Activated CD8-positive, alpha-beta memory T cell treated with anti-CD3 and anti-CD28 coated beads, Interleukin-2, amount 10 ng/mL, durations not matched to agents 7 days and 5 days (primary cell): ENCODE measurements at places on chromosomes 6 and 20. TPM values are rescaled to one million over a fixed set of nuclear protein-coding genes. Genes with fewer than 3 reads are reported as not detected.
A peak's percentile ranks its signal among the peaks of the same experiment; 100 is the strongest.

DNA sequence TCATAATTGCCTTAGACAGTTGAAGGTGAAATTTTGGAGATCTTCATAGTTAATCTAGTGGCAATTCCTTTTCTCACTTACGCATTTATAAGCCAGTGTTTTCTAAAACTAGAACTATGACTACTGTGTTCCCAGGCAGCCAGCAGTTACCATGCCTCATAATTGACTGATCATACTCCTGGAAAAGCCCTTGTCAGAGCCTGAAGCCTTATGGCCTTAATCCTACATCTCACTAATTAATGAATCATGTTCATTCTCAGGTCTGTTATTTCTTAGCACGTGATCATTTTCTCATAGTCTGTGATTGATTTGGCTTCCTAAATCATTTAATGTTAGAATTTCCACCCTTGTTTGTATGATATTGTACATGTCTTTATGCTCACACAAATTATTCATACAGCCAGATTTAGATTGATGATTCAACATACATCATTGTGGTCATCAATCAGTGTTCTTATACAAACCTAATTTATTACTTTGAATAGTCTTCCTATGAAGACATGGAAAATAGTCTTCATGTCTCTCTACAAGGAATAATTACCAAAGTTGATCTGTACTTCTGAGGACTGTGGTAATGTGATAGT lies 132.6 kb upstream of the ASCC3 start:
- H3K27me3 ChIP-seq, result no peaks in the 10 kb centered on the region
- no peaks in the 10 kb centered on the region for H3K36me3 ChIP-seq
- no peak overlapping the region for H3K4me3 ChIP-seq
- no peak for DNase-seq

Gene TBX18
- not detected for total RNA-seq

DNA sequence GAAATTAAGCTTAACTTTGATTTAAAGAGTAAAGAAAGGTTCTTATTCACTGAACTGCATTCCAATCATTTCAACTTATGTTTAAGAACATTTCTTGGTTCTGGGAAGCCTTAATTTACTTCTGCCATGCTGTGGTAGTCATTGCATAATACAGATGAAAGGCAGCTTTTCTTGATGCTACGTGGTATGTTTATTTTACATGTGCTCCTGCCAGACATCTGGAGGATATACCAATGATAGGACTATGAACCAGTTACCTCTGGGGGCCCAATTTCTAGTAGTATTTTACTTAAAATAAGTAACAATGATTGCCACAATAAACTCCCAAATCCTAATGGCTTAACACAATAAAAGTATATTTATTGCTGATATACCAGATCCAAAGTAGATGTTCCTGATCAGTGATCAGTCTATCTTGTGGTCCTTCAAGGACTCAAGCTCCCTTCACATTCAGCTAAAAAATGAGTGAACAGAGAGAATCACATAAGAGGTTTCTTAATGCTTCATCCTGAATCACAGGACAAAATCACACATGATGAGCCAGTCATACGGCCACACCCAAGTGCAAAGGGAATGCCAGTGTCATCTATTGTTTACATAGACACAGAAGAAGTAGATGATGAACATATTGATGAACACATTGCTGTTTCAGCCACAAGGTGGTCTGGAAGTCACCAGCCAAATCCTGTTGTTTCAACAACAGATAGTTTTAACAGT lies 56.5 kb upstream of the CCN2 start:
- no peak overlapping the region for H3K4me3 ChIP-seq
- no peaks in the 10 kb centered on the region for H3K27me3 ChIP-seq
- no peaks in the 10 kb centered on the region for H3K36me3 ChIP-seq
- H3K4me1 ChIP-seq, result no peaks in the 10 kb centered on the region
- H3K27ac ChIP-seq, result no peak overlapping the region
- DNase-seq, result no peak

- H3K36me3 ChIP-seq, result peaks cover 2% of the 10 kb centered on the region
- no peak overlapping the region for H3K4me3 ChIP-seq
- H3K27ac ChIP-seq, result no peak overlapping the region
- no peak for DNase-seq
These were observed 17.0 kb upstream of the SLA2 start for GRCh38 chr20:36663031-36663430.

Gene NCOA5
- total RNA-seq, result 24.5 TPM

DNA sequence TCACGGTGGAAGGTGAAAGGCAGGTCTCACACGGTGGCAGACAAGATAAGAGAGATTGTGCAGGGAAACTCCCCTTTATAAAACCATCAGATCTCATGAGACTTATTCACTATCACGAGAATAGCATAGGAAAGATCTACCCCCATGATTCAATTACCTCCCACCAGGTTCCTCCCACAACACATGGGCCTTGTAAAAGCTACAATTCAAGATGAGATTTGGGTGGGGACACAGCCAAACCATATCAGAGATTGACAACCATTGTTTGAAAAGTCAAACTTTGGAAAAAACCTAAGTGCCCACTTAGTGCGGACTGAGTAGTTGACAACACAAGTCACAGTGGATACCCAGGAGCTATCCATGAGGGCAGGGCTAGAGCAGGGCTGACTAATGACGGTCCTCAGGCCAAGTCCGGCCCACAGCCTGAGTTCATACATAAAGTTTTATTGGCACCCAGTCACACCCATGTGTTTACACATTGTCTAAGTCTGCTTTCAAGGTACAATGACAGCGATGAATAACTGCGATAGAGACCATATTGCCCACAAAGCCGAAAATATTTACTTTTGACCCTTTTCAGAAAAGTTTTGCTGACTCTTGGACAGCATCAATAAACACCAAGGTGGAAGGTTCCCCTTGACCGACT lies 33.8 kb upstream of the PMEPA1 start:
- H3K27me3 ChIP-seq, result peaks cover 20% of the 10 kb centered on the region
- no peak for DNase-seq
- H3K36me3 ChIP-seq, result no peaks in the 10 kb centered on the region
- no peak overlapping the region for H3K4me3 ChIP-seq
- H3K27ac ChIP-seq, result no peak overlapping the region

DNA sequence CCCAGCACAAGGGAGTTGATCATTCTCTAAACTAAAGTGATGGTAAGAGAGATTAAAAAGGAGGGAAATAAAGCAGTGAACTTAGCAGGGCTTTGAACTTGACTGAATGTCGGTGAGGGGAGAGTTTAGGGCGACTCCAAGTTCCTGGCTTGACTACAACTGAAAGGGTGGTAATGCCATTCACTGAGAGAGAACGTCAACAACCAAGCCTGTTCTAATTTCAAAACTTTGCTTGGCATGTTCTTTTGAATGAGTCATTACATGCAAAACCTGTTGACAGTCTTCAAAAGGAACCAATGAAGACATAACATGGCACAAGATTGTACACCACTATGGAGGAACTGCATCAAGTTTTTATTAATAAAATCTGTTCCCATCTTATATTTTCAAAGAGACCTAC lies 10.3 kb upstream of the MYB start:
- H3K4me1 ChIP-seq, result peaks cover 28% of the 10 kb centered on the region
- peak overlapping the region; percentile 77 for H3K27ac ChIP-seq
- peaks cover 2% of the 10 kb centered on the region for H3K36me3 ChIP-seq

- no peaks in the 10 kb centered on the region for H3K27me3 ChIP-seq
- H3K36me3 ChIP-seq, result no peaks in the 10 kb centered on the region
- DNase-seq, result no peak
- H3K4me3 ChIP-seq, result no peak overlapping the region
These were observed 275.6 kb downstream of the TENT5A start for GRCh38 chr6:81476881-81477280.

DNA sequence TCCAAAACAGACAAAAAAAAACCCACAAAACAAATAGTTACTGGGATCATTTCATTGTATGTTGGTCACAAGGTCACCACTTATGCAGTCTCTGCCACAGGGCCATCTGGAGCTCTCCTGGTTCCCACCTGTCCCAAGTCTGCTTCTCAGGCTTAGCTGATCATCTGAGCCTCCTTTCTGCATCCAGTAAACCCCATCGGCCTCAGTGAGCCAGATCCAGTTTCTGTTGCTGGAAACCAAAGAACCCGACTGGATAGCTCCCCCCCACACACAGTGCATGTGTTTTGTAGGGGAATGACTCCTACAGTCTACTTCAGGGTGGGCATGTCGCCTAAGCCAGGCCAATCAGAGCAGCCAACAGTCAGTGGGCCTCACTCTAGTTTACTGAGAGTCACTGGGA lies 233.3 kb downstream of the PREX1 start:
- H3K4me3 ChIP-seq, result no peak overlapping the region
- DNase-seq, result no peak
- H3K4me1 ChIP-seq, result no peaks in the 10 kb centered on the region
- no peak overlapping the region for H3K27ac ChIP-seq

Gene CAP2
- not detected for total RNA-seq

GRCh38 chr6:73636048-73636447 lies 17.7 kb downstream of the SLC17A5 start:
- H3K27me3 ChIP-seq, result no peaks in the 10 kb centered on the region
- no peak overlapping the region for H3K4me3 ChIP-seq
- DNase-seq, result no peak
- peaks cover 25% of the 10 kb centered on the region for H3K36me3 ChIP-seq
- H3K4me1 ChIP-seq, result no peaks in the 10 kb centered on the region

DNA sequence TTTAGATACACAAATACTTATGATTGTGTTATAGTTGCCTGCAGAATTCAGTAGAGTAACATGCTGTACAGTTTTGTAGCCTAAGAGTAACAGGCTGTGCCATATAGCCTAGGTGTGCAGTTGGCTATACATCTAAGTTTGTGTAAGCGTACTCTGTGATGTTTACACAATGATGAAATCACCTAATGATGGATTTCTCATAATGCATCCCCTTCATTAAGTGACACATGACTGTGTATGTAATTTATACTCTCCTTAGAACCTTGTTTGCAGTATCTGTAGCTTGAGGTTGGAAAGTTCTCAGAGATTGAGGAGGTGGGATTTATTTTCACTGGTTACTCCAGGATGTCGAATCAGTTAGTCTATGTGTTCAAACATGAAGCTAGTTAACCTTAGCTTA lies 67.0 kb upstream of the TMEM30A start:
- H3K27ac ChIP-seq, result no peak overlapping the region
- H3K27me3 ChIP-seq, result peaks cover 51% of the 10 kb centered on the region
- H3K36me3 ChIP-seq, result no peaks in the 10 kb centered on the region
- peaks cover 3% of the 10 kb centered on the region for H3K4me1 ChIP-seq
- H3K4me3 ChIP-seq, result no peak overlapping the region

DNA sequence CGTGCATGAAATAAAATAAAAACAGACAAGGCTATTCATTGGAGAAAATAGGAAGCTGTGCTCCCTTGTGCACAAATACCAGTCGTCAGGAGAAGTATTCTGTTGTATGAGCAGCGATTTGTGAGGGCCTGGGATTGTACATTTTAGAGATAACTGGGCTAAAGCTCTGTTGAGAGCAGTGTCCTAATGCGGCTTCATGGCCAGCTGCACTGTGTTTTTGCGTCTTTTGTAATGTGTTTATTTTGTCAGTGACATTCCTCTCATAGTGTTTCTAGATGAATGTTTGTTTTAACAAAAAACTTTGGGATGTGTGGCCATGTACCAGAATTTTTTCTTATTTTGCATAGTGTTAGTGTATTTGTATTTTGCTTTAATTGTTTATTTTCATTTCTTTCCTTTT lies 14.8 kb downstream of the ERMARD start:
- H3K27me3 ChIP-seq, result no peaks in the 10 kb centered on the region
- H3K36me3 ChIP-seq, result peaks cover 17% of the 10 kb centered on the region
- no peak for DNase-seq

DNA sequence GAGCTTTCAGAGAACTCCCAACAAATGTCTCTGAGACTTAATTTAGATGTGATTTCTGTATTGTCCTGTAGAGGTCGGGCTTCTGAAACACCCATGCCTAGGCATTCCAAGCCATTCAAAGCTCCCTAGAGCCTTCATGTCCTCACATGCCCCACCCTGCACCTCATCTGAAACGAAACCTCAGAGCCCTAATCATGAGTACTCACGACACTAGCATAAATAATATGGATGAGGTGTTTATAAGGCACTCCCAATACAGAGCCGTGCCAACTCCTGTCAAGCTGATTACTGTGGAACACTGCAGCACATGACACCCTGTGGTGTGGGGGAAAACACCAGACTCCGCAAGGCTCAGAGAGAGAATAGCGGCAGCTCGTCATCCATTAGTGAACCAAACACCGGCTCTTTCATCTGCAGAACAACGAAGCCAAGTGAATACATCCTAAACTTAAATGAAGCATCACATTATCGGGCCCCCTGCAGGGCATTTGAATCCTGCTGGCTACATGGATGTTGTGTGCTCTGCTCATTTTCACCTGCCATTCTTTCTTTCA lies 83.8 kb downstream of the FNDC1 start:
- H3K36me3 ChIP-seq, result no peaks in the 10 kb centered on the region
- DNase-seq, result no peak
- no peak overlapping the region for H3K4me3 ChIP-seq
- no peak overlapping the region for H3K27ac ChIP-seq
- no peaks in the 10 kb centered on the region for H3K4me1 ChIP-seq
